ENCODE measurements at places on chromosomes 7 and 10.

DNA sequence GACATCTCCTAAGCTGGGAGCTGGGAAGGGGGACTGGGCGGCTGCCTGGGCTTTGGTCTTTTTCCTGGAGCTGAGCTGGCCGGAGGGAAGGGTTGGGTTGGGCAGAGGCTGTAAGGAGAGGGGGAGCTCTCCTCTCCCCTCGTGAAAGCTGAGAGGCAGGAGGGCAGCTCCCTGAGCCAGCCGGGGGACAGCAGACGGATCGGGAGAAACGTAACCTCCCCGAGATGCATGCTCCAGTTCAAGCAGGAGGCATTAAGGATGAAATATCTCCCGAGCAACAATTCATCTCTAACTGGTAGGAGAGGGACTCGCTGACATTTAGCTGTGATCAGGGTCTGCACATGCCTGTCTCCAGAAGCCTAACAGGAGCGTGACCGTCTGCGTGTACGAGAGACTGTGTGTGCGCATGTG is 19.9 kb upstream of the LBX1 start:
- no peak for DNase-seq

GRCh38 chr7:142791502-142791901 is 20.7 kb downstream of the PRSS2 start:
- DNase-seq = no peak

- DNase-seq = no peak
These were observed 8.1 kb upstream of the TAS2R16 start for GRCh38 chr7:123003539-123004126.

- DNase-seq = no peak
These were observed 71.7 kb downstream of the LYZL2 start for GRCh38 chr10:30557884-30558283.

GRCh38 chr10:100730725-100731406 is 14.5 kb upstream of the PAX2 start:
- no peak for DNase-seq

DNA sequence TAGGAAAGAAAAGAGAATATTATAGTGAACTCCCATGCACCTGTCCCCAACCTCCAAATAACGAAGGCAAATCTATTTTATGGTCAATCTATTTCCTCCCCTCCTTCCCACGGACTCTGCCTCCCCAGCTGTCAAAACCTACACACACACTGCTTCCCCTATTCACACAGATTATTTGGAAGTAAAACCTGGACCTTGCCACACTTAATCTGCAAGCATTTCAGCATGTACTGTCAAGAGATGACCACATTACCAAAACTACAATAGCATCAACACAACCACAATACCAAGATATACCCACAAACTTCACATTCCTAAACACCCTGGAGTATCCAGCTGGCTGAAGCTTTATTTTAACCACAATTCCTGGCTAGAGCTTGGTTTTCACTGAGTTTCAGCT is 27.8 kb upstream of the KCNK18 start:
- DNase-seq = no peak

GRCh38 chr10:71525721-71526120 is 129.0 kb downstream of the CDH23 start:
- no peak for DNase-seq

- no peak for DNase-seq
These were observed 29.8 kb downstream of the CDK1 start for GRCh38 chr10:60808036-60808435.

DNA sequence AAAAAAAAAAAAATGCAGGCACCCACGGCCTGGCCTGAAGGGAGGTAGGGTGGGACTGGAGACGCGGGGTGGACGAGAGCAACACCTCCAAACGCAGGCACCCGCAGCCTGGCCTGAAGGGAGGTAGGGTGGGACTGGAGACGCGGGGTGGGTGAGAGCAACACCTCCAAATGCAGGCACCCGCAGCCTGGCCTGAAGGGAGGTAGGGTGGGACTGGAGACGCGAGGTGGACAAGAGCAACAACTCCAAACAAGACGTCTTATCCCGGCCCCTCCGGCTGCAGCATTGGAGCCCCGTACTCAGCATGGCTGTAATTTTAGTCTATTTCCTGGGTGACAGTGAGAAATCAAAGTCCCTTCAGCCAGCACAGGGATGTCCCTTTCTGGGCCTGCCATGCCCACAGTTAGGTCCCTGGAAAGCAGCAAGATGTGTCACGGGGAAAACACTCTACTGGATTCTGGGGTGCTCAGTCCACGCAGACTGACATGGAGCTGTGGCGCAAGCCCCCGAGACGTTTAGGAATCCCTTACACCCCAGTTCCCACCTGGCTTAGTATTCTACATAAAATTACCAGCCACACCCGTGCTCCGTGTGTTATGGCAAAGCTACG is 119.9 kb downstream of the WDR37 start:
- no peak for DNase-seq

DNA sequence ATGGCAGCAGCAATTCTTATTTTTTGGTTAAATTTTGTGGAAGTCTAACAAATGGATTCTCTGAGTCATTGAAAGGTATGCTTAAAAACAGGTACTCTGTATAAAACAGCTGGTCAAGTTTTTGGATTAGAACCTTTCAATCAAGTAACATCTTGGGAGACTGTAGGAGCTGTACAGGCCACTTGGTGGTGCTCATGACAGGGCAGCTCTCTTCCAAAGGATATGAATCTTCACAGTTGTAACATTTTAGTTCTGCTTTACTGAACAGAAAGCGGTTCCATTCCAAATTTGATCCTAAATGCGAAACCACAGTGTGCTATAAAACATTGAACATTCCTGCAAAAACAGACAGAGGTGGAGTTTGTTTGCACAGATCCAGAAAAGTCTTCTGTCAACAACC is 44.5 kb upstream of the AGR3 start:
- DNase-seq = no peak
